ENCODE measurements at places on chromosomes 1 and 21. TPM values are rescaled to one million over a fixed set of nuclear protein-coding genes. Genes with fewer than 3 reads are reported as not detected.

DNA sequence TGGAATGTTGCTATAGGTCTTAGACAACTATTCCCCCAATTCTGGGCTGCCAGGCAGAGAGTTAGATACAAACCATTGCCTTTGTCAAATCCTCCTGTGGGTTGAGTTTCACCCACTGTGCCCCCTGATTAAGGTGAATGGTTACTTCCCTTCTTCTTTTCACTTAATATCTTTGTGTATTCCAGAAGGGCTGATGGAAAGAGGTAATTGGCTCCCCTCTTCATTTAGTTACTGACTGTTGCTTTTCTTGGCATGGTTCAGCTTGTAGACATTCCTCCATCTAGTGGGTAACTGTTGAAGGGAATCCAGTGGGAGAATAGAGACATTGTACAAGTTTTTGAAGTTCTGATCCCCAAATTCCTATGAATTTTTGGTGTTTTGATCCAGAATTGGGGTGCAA is 43.8 kb upstream of the MACF1 start:
- no peak for DNase-seq

DNA sequence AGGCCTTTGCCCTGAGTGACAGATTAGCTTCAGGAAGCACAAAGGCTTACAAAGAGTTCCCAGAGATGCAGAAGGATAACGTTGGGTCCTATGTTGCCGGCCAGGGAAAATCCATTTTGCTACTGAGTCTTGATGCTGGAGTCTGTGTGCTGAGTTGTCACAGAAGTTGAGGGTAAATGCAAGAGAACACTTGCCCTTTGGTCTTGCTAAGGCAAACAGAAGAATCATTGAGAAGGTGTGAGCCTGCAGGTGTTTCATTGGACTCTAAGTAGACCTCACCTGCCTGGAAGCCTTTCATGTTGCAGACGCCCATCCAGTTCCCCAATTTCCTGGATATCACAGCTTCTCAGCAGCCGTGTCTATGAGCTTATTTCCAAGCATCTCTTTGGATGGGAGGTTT is 105.2 kb downstream of the PCP4 start:
- DNase-seq, result no peak

DNA sequence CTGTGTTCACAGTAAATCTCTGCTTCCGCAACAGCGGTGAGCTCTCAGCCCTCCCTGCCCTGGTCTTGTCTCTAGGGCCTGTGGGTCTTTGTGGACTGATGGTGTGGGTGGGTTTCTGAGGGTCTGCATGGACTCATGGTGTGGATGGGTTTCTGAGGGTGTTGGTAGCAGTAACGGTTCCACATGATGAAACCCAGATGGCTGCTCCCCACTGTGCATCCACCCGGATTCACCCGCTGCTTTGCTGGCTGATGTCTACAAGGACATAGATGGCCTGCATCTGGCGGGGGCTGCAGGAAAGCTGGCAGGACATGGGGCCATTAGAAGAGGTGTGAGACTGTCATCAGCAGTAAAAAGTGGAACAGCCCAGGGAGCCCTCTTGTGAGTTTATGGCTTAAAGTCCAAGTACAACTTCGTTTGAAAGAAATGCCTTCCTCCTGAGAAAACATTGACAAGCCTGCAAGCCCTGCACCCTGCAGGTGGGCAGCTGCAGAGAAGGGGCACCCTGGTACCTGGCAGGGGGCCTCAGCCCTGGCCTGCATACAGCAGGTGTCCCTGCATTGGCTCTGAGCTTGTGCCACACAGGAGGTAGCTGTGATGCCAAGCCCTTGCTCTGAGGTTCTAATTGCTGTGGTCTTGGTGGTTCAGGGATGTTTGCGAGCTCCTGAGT is 156.9 kb upstream of the COL6A1 start:
- DNase-seq, result no peak

DNA sequence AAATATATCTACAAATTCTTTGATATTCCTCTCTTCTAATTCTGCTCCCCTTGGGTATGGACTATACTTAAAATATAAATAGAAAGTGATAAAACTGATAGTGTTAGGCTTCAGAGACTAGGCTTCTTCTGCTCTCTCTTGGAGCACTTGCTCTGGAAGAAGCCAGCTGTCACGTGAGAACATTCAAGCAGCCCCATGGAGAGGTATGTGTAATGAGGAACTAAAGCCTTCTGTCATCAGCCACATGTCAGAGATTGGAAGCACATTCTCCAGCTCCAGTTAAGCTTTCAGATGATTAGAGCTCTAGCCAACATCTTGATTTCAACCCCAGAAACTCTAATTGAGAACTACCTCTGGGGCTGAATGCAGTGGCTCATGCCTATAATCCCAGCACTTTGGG is 34.3 kb downstream of the XKR8 start:
- no peak for DNase-seq

DNA sequence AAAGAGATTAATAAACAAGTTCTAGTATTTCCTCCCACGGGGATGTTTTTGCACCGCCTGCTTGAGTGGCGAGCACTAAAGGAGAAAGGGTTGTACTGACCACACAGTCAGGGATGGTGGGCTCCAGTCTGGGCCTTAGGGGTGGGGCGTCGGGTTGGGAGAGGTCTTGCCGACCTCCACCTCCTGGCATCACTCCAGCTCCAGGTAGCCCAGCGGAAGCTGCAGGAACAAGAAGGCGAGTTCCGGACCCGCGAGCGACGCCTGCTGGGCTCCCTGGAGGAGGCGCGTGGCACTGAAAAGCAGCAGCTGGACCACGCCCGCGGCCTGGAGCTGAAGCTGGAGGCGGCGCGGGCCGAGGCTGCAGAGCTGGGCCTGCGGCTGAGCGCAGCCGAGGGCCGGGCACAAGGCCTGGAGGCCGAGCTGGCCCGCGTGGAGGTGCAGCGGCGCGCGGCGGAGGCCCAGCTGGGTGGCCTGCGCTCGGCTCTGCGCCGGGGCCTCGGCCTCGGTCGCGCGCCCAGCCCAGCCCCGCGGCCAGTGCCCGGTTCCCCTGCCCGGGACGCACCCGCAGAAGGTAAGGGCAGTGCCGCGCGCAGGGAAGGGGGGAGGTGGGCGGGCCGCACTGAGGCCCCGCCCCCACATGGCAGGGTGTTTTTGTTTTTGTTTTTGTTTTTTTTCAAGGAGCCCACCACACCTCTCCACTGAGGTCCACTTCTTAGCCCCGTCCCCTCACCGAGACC is 19.7 kb downstream of the MFAP2 start:
- peak; percentile 97 for DNase-seq

GRCh38 chr1:3594706-3595377 is 16.5 kb downstream of the MEGF6 start:
- DNase-seq, result no peak

Gene HIVEP3
- 16.6 TPM for total RNA-seq

- DNase-seq, result no peak
Measured at GRCh38 chr21:26709090-26709489, 136.0 kb upstream of the CYYR1 start.
